ENCODE measurements at places on chromosomes 1 and 21. TPM values are rescaled to one million over a fixed set of nuclear protein-coding genes. Genes with fewer than 3 reads are reported as not detected.

DNA sequence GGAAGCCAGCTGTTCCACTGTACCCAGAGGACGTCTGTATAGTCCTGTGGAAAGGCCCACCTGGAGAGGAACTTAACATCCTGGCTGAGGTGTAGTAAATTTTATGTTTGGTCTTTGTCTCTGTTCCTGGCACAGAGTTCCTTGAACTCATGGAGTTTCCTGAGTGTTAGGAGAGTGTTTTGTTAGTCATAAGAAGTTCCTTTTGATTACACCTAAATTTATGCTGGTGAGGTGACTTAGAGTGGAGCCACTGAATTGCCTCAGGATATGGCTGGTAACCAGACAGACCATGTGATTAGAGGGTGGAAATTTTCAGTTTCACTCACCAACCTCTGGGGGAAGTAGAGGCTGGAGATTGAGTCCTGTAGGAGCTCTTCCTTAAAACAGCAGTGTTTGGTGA, 57.9 kb downstream of the RASAL2 start:
- peak; percentile 86 for DNase-seq

- no peak for DNase-seq
Measured at GRCh38 chr1:237470712-237471338, 419.9 kb downstream of the ZP4 start.

- DNase-seq = no peak
Measured at GRCh38 chr1:156895927-156896326, 2.4 kb downstream of the PEAR1 start.

- no peak for DNase-seq
Measured at GRCh38 chr1:59568158-59568935, 246.4 kb upstream of the HOOK1 start.

GRCh38 chr1:118985640-118986554, 2.2 kb downstream of the TBX15 start:
- DNase-seq = no peak

DNA sequence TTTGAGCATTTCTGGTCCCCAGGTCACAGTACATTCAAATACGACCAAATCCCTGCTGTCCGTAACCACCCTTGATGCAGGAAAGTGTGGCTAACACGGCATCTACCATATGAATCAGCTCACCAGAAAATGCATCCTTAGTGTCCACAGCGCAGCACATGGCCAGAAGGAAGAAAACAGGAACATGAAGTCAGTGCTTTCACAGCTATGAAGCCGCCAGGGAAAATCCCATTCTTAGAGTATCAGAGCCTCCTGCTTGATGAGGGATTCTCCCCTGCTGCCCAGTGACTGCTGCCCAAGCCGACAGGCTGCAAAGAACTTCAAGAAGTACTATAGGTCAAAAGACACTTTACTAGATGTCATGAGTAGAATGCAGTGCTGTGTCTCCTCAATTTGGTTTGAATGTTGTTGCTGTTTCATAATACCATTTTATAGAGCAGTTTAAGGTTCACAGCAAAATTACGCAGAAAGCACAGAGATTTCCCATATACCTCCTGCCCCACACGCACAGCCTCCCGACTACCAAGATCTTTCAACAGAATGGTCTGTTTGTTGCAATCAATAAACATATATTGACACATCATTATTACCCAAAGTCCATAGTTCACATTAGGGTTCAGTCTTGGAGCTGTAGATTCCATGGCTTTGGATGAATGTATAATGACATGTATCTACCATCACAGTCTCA, 14.5 kb downstream of the TIAM1 start:
- no peak for DNase-seq

DNA sequence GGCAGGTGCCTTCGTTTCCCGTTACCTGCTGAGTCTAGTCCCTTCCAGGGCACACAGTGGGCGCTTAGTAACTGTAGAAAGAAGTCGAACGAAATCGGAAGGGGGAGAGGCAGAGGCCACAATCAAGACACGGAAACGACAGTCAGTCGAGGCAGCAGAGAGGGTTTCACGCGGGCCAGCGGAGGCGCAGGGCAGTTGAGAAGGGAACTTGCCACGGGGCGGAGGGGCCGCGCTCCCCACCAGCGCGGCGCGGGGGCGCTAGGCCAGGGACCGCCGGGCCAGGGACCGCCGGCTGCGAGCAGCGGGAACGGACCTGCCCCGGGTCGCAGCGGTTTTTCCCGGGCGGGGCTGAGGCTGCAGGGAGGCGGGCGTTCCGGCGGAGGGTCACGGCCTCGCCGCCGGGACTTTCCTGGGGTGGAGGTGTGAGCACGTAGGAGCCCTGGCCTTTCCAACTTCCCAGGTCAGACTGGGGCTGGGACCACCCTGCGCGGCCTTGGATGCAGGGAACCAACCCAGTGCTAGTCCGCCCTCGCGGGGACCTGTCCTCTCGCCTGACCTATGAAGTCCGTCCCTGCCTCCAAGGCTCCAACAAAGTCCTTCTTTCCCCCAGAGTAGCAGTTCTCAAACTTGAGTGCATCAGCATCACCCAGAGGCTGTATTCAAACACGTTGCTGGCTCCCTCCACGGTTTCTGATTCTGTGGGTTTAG, 150.1 kb upstream of the FGGY start:
- DNase-seq = no peak

GRCh38 chr1:29832936-29833335, 596.6 kb downstream of the PTPRU start:
- no peak for DNase-seq

GRCh38 chr1:28830814-28831213, 18.8 kb downstream of the OPRD1 start:
- no peak for DNase-seq

GRCh38 chr1:65250826-65251225, 58.5 kb upstream of the DNAJC6 start:
- no peak for DNase-seq

GRCh38 chr1:147669469-147670318, 630 bp downstream of the ACP6 start:
- DNase-seq = peak; percentile 40

The DMBX1 gene
- polyA plus RNA-seq = not detected

The RCC1 gene
- polyA plus RNA-seq = 77.3 TPM

The ESPN gene
- 2.5 TPM for polyA plus RNA-seq

The VAV3 gene
- polyA plus RNA-seq = 2.6 TPM

The C1QA gene
- not detected for polyA plus RNA-seq

Measured in foreskin keratinocyte (primary cell).